ENCODE measurements at places on chromosomes 4 and X.

- DNase-seq: no peak
Observed at GRCh38 chr4:10697086-10697485, 12.5 kb upstream of the CLNK start.

GRCh38 chr4:75490155-75490554 lies 24.0 kb downstream of the RCHY1 start:
- no peak for DNase-seq

DNA sequence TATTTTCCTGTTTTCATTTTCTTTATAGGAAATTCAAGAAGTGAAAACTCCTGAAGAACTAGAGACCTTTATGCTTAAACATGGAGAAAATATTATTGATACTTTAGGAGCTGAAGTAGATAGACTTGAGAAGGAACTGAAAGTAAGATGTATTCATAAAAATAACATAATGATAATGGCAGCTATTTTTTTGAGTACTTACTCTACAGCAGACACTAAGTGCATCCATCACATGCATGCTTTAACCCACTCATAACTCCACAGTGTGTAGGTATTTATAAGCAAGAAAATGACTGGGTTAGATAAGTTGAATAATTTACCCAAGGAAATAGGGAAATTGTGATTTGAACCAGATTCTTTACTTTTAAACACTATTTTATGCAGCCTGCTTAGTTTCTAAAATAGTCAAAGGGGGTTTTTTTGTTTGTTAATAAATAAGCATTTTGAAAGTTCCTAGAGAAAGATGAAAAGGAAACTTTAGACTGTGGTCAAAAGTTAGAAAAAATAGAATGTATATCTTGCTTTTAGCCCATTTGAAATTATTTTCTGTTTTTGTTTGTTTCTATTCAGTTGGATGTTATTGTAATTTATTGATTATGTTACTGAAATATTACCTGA lies 74.2 kb downstream of the BEND4 start:
- no peak for DNase-seq

DNA sequence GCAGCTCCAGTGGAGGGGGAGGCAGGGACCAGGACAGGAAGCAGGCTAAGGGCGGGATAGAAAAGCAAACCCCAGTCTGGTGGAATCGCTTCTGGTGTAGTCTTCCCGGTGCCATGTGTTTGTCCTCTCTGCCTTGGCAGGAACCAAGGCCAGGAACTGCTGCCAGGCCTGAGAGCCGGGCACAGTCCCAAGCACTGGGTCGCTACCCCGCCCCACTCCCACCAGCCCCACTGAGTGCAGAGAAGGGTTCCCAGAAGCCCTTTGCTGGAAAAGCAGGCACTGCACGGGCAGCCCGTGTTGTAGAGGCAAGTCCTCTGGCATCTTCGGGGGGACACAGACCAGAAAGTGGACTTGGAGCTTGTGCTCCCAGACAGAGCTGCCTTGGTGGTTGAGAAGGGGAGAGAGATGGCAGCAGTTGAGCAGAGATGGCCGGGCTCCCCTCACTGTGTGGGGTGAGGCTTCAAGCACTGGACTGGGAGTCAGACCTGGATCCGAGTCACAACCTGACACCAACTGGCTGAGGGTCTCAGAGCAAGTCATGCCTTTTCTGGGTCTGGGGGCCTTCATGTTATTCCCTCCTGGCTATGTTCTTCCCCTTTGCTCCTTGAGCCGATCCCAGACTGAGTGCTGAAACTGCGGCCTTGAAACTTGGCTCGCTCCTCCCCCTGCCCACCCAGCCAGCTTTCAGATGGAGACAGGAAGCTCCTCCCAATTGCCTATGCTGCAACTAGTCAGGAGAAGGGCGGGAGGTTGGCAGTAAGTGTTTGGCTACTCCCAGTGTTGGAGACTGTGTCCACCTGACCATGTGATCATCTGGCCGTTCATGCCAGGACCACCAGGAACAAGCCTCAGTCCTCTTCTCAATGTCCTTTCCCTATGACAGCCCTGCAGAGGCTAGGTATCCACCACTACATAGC lies 59.7 kb upstream of the MTM1 start:
- no peak for DNase-seq

DNA sequence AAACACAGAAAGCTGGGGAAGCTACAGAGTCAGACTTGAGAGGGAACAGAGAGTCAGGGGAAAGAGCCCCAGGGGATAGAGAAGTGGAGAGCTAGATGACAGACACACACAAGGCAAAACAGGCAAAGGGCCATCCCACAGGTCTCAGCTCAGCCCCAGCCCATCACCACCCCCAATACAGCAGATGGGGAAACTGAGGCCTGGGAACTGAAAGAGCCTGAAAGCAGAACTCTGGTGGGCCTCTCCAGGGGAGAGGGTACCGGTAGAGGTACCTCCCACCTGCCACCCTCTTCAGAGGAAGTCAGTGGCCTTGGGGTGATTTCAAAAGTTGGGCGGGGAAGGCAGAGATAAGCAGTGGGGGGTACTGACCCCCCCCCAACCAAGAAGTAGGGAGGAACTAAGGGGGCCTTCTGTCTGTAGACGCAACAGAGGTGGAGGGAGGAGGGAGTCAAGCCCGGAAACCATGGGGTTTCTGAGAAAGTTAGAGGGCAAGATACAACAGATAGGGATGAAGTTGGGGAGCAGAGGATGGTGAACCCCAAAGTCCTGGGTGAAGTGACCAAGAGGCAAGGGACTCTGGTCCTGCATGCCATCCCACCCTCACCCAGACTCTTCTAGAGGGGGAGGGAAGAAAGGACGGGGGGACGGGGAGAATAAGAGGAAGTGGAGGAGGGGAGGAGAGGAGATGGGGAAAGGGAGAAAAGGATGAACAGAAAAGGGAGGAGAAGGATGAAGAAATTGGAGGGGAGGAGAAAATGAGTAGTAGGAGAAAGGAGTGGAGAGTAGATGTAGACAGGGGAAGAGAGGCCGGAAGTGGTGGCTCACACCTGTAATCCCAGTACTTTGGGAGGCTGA lies 3.2 kb downstream of the GATA1 start:
- peak; percentile 51 for DNase-seq

Data from mesenteric fat pad (tissue), 1 donor.